ENCODE measurements at places on chromosomes 5 and 9.

DNA sequence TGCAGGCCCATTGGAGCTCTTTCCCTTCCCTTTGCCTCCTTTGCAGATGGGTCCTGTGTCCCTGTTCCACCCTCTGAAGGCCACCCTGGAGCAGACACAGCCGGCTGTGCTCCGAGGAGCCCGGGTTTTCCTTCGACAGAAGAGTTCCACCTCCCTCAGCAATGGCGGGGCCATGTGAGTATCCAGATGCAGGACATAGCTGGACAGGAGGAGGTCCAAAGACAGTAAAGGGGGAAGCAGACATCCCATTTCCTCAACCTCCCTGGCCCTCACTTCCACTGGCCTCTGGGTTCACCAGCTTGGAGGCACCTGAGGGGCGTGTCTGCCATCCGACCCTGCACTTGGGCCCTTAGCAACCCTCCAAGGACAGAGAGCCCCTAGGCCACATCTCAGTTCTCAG is 237.9 kb downstream of the CACNA1B start:
- DNase-seq, result no peak

DNA sequence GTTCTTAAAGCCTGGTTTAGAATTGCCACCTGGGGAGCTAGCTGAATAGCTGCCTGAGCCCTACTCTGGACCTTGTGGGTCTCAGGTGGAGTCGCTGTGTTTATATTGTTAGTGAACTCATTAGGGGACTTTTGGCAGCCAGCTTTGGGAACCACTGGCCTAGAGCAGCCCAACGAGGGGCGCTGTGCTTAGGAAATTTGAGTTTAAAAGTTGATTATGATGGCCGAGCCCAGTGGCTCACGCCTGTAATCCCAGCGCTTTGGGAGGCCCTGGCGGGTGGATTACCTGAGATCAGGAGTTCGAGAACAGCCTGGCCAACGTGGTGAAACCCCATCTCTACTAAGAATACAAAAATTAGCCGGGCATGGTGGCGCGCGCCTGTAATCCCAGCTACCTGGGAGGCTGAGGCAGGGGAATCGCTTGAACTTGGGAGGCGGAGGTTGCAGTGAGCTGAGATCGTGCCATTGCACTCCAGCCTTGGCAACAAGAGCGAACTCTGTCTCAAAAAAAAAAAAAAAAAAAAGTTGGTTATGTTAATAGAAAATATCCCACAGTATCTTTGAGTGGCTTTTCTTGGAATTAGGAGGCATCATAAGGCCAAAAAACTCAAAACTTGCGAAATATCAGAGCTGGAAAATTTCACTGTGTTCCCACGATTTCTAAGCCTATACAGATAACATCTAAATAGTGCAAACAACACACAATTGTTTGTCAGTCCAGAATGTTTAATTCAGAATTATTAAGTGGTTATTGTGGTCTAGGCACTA is 809 bp downstream of the MCCC2 start:
- no peak for DNase-seq

- DNase-seq, result no peak
These were observed 9.5 kb downstream of the SIL1 start for GRCh38 chr5:139188558-139189270.

DNA sequence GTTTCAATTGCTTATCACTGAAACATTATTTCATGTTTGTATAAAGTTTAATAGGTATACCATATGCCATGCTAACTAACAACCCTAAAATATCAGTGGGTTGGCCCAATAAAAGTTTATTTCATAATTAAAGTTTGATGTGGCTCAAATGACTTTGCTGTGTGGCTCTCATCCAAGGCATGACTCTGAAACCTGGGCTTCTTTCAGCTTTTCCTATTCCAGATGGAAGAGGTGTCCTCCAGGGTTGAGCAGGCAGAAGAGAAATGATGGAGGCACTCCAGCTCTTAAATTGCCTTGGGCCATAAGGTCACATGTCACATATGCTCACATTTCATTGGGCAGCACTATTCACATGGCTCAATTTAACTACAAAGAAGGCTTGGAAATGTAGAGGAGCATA is 101.9 kb downstream of the MACIR start:
- no peak for DNase-seq

GRCh38 chr5:68875351-68875750 is 218.5 kb upstream of the SLC30A5 start:
- DNase-seq, result no peak

DNA sequence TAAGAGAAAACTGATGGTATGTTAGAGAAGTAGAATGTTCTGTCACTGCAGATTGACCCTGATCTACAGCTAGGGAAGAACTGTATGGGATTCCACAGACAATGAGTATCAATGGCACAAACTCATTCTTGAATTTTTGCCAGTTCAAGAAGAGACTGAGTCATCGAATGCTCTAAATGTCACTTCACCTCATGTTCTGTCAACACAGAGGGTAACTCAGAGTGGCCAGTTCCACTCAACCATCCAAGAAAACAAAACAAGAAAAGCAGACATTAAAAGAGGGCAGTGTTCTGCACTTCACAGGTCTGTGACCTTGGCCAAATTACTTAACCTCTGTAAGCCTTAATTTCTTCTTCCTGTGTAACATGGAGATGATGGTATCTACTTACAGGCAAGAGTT is 132.2 kb upstream of the HMHB1 start:
- no peak for DNase-seq

GRCh38 chr9:38292480-38292879 is 100.0 kb upstream of the ALDH1B1 start:
- DNase-seq, result no peak

- DNase-seq, result no peak
These were observed 1121.6 kb downstream of the MAT2B start for GRCh38 chr5:164627021-164627420.

DNA sequence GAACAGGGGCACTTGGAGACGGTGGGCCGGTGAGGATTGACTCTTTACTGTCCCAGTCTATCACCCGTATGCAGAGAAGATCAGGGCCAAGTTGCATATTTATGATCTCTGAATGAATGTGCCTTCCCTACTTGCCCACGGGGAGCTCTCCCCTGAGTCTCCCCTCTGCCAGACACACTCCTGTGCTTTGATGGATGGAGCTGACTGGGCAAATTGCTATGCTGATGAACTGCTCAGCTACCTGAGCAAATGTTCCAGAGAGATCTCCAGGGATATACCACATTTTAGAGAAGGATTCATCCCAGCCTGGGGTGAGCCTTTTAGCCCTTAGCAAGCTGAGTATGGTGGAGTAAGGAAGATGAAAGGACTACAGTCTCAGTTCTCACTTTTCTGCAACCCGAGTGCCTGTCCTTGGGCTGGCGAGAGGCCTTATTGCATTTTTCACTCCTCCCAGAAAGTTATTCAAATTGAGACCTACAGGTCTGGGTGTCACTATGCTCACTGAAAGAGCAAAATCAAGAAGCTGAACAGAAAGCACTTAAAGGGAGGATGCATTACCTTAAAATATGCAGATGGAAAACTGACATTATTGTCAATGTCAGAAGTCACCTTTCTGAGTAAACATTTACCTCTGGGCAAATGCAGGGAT is 526.7 kb upstream of the WWC1 start:
- no peak for DNase-seq

GRCh38 chr5:100456615-100457014 is 78.6 kb upstream of the FAM174A start:
- DNase-seq, result no peak

- no peak for DNase-seq
These were observed 122.3 kb downstream of the MAST4 start for GRCh38 chr5:66718374-66719002.

- DNase-seq, result no peak
These were observed 25.5 kb downstream of the GOLM1 start for GRCh38 chr9:86073839-86074238.

GRCh38 chr5:91151947-91152346 is 231.2 kb downstream of the ARRDC3 start:
- no peak for DNase-seq

DNA sequence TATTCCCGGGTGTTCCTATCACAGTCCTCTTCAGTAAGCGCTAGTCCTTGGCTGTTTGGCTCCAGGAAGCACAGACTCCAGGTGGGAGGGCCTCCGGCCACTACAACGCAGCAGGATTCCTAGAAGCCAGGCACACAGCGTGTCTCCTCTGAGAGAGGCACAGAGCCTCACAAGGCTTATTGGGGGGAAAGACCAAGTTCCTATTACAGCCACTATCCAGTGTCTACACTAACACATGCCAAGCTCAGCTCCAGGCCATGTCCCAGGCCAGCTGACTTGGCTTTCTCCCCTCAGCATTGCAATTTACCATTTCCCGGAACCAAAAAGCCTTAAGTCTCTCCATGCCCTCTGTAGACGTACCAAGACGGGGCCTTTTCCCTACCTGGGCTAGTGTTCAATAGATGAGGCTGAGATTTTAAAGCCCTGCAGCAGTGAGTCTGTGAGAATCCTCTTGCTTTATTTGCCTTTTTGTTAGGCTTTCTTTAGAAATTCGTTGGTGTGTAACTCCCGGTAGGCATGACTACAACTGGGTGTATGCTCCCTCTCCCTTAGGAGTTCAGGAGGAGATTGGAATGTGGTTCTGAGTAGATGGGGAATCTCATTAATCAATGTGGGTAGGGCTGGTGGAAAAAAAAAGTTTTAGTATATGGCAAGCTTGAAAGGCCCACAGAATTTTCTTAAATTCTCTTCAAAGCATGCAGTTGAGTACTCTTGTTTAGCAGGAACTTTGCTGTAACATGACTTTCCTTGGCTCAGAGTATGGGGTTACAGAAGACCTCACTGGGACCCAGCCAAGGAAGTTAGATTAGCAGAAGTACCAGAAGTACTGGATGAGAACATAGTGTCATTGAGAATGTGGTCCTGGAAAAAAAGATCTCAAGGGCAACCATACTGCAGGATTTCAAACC is 84.3 kb upstream of the SLC1A3 start:
- DNase-seq, result no peak

- DNase-seq, result no peak
These were observed 109.3 kb downstream of the ATPSCKMT start for GRCh38 chr5:10140195-10140973.

- DNase-seq, result no peak
These were observed 113.0 kb downstream of the FAM170A start for GRCh38 chr5:119742311-119742710.

Measured in right renal cortex interstitium (tissue), 3 donors.